Activated CD4-positive, alpha-beta T cell treated with anti-CD3 and anti-CD28 coated beads, Interleukin-2, amount 50 U/mL, for 16 hours (primary cell): ENCODE measurements at places on chromosomes 5 and 9.

GRCh38 chr5:36214436-36214835 is 27.3 kb downstream of the NADK2 start:
- no peak for DNase-seq

DNA sequence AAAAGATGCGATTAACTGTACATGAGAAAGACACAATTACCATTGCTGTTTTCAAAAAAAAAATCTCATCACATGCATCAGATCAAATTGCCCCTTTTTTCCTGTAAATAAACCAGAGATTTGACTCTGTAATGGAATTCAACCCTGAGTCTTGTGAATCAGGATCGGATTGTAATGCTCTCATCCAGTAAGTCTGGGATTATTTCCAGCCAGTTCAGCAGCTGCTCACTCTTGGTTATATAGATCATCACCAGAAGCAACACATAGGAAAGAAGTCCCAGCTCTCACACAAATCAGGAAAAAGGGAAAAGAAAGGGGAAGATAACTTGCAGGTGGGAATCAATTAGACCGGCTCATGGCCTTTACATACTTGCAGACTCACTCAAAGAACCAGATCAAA is 97.8 kb upstream of the SPOCK1 start:
- DNase-seq = no peak

DNA sequence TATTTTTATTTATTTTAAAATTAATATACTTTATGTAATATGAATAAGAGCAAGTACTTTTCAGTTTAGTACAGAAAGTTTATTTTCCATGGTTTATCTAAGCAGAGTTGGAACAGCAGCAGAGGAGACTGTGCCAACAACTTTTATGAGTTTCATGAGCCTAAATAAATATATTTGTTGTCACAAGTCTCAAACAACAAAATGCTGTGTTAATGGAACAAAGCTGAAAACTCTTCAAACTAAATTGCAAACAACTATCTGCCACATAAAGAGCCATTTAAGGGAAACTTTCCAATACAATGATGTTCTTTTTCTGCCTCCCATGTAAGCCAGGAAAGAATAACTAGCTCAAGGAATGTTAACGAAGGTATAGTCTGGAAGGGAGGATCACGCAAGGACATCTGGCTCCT is 96.1 kb downstream of the FBN2 start:
- no peak for DNase-seq

DNA sequence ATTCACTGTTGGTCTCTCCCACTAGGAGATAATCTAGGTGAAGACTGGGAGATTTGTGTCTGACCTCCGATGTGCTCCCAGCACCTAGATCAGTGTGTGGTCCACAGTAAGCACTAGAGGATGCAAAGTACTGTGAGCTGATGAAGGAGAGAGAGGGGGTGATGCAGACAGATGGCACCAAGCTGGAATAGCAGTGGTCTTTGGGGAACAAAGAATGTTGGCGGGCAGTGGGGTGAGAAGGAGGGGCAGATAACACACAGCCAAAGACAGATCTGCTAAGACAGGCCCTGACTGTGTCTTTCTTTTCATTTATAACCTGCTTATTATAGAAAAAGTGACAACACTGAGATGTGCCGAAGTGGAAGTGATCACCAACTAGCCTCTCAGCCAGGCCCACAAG is 37.5 kb downstream of the ERGIC1 start:
- no peak for DNase-seq

GRCh38 chr5:134503937-134504437 is 21.5 kb upstream of the JADE2 start:
- DNase-seq = peak; percentile 30

DNA sequence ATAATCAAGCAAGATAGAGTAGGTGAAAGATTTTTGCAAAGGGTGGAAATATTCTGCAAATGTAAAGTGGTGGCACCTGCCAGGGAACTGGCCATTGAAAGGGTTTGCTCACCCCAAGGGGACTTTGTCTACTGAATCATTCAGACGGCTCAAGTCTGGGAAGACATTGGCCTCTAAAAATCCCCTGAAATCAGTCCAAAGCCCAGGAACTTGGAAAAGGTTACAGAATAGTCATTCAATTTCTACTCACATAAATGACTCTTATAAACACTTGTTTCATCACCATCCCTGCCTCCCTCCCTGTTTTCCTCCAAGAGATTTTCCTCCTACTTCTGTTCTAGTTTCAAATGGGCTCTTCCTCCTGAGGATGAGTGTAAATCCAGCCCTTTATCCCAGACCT is 28.5 kb downstream of the ZNF366 start:
- no peak for DNase-seq

GRCh38 chr9:130535818-130536521 is 43.4 kb upstream of the FUBP3 start:
- DNase-seq = no peak

- DNase-seq = no peak
Observed at GRCh38 chr5:83955916-83956315, 235.3 kb upstream of the HAPLN1 start.

DNA sequence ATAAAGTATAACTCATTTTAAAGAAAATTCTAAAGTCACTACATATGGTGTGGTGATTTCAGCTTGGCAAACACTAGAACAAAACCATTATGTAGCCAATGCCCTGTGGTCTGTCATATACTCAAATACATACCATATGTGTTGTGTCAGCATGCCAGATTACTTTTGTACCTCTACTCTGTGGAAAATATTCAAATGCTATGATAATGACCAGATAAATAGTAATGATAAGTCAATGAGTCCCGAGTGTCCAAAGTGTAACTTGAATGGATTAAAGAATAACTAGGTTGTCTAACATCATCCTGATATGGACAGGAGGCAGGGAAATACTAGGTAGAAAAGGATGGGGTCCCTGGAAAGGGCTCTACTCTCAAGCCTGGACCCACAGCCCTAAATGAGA is 58.0 kb upstream of the IL6ST start:
- DNase-seq = no peak

DNA sequence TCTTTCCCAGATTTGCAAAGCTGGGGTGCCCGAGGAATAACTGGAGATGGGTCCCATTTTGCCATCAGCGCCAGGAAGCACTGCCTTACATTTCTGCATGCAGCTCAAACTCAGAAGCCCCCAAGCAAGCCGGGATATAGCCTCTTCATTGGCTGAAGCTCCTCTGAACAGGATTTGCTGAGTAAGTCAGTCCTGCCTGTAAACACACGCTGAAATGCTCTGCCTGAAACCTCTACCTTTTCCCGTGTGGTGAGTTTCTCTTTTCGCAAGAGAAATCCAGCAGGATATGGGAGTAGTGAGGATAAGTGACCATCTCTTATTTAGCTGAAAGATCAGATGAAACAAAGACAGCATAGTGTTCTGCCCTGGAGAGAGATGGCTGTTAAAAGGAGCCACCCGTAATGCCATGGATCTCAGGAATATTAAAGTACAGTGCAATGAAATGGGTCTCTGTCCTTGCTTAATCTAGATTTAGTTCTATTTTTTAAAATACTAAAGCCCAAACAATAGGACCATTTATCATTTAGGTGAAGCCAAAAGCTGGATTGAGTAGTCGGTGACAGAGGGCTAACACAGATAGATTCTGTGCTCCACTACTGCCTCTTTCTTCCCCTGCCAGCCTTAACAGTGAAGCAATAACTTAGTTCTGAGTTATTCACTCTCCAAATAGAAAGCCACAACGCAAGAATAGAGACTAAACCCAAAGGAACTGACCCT is 177.5 kb upstream of the PPP2R2B start:
- no peak for DNase-seq

DNA sequence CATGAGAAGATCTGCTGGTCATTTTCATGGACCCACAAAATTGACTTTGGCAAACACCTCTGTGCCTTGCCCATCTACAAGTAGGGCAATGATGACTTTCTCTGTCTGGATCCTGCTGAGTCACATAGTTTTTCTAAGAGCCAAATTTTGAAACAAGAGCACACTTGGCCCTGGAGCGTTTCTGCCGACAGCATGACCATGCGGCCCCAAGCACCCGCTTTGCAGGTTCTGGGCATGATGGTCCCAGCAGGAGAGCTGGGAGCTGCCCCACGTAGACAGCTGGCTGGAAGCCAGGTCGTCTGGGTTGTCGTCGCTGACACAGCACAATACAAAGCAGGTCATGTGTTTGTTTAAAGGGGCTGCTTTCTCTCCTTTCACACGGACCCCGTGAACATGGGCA is 159.8 kb downstream of the SYK start:
- no peak for DNase-seq

DNA sequence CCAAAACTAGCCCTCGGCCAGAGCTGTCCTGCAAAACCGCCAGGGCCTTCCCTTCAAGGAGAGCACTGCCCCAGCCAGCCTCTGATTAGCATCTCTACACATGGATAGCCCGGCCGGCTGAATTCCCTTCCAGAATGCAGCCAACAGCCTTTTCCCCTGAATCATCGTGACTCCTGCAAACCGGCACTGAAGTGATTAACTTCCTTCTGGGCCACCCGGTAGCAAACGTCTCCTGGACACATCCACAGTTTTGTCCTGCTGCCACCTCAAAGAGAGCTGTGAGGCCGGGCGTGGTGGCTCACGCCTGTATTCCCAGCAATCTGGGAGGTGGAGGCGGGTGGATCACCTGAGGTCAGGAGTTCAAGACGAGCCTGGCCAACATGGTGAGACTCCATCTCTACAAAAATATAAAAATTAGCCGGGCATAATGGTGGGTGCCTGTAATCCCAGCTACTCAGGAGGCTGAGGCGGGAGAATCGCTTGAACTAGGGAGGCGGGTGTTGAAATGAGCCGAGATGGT is 21.1 kb upstream of the EEIG1 start:
- DNase-seq = no peak

DNA sequence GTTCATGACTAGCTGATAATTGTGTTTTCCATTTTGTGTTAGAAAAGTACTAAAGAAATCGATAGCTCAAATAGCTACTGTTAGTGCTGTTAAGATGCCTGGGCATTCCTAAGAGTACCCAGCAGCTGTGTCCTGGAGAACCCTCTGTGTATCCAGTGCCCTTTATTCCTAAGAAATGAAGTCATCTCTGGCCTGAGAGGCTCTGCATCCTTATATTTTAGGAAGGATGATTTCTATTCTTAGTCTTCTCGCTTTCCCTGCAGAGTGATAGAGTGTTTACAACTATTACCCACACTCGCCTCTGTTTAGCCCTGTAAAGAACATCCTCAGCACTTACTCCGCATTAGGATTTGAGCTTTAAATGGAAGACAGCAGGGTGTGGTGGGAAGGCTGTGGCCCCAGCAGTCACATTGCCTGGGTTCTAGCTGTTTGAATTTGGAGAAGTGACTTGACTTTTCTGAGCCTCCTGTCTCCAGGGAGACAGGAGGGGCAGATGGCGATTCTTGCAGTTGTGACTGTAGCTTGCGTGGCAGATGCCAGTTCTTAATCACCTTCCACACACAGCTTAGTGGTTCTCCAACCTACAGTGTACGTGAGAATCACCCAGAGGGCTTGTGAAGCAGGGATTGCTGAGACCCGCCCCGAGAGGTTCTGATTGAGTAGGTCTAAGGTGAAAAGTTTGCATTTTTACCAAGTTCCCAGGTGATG is 177.2 kb upstream of the PITX1 start:
- no peak for DNase-seq

DNA sequence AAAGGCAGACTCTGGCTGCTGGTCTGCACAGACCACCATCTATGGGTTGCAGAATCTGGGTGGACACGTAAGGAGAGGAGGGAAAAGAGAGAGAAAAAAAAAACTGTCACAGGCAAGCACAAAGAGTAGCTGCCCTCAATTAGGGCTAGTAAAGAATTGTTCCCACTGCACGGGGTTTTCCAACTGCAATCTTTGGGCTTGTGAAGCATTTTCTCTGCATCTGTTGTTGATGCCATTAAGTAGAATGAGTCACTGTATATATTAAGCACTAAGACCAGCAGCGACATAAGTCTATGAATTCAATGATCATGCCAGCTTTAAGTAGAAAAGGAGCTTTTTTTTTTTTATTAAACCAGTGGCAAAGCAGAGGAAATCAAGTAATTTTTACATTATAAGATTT is 40.2 kb downstream of the MED10 start:
- no peak for DNase-seq

GRCh38 chr9:12956805-12957204 is 182.0 kb downstream of the LURAP1L start:
- DNase-seq = no peak

DNA sequence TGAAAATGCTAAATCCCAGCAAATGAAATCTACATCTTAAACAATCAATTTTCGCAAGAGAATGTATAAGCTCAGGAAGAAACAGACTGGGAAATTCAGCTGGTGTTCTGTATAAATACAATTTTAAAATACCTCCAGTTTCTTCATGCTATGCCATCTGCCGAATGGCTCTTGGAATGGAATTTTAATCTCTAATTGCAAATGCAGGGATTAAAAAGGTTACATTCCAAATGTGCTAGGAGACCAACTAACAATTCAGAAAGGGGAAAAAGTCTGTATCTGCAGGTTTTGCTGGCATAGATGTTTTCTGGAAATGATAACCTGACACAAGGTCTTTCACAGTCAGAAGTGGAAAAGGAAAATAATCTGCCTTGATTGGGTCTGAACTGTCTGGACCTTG is 379.7 kb downstream of the MAT2B start:
- no peak for DNase-seq

GRCh38 chr5:60719329-60719728 is 19.4 kb upstream of the DEPDC1B start:
- no peak for DNase-seq

DNA sequence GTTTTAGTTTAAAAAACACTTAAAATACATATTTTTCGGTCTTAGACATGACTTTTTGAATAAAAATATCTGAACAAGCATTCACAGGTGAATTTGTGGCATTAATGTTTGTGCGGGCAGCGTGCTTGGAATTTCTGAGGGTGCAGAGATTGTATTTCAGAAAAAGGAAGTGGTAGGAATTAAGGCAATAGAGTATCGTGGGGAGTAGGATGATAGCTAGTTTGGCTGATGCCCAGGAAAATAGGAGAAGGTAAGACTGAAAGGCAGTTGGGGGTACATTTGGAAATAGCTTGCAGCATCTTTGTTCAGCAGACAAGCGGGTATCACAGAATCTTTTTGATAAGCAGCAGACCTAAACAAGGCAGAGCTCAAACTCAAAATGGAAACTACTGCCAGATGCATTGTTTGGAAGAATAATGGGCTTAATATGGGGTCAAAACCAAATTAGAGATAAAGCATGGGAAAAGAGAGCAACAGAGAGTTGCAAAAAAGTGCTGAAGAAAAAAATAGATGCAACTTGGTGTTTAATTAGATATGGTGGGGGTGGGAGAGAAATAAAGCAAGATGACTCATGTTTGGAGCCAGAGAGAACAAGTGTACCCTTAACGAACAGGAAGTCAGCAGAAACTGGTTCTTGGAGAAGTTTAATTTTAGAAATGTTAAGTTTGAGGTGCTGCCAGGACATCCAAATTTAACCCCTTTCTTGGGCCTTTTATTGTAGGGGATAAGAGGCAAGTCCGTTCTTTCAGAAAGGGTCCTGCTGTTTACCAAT is 85.7 kb upstream of the ARRDC3 start:
- DNase-seq = no peak

GRCh38 chr9:89427621-89428221 is 70.2 kb downstream of the SEMA4D start:
- DNase-seq = peak; percentile 83

- peak; percentile 33 for DNase-seq
Observed at GRCh38 chr5:53211799-53212198, 102.2 kb upstream of the MOCS2 start.

- DNase-seq = no peak
Observed at GRCh38 chr5:19855931-19856330, 132.1 kb downstream of the CDH18 start.
